Left colon (tissue), 2 donors: ENCODE measurements at places on chromosomes 16 and 17. TPM values are rescaled to one million over a fixed set of nuclear protein-coding genes. Genes with fewer than 3 reads are reported as not detected.

ABCA8 gene
- 15.6 TPM for total RNA-seq

IL17C gene
- total RNA-seq: not detected

CEMP1 gene
- total RNA-seq: 0.70 TPM

C16orf86 gene
- total RNA-seq: 0.92 TPM

ATMIN gene
- total RNA-seq: 34.4 TPM

ASIC2 gene
- total RNA-seq: 2.0 TPM

SULT1A4 gene
- total RNA-seq: 21.9 TPM

SMIM22 gene
- 580 TPM for total RNA-seq

CHD3 gene
- total RNA-seq: 51.3 TPM

CD300LG gene
- total RNA-seq: 0.27 TPM

CHST6 gene
- total RNA-seq: 4.0 TPM

ACSM3 gene
- total RNA-seq: 40.9 TPM

SLFN12L gene
- total RNA-seq: 1.3 TPM

SKAP1 gene
- total RNA-seq: 2.5 TPM

DHX58 gene
- total RNA-seq: 12.3 TPM

IRX6 gene
- 0.09 TPM for total RNA-seq

MYO15A gene
- total RNA-seq: 0.75 TPM

CDC6 gene
- 5.5 TPM for total RNA-seq

TMEM219 gene
- total RNA-seq: 187 TPM

HSPB9 gene
- total RNA-seq: not detected

NPIPA3 gene
- 2.5 TPM for total RNA-seq

PLLP gene
- total RNA-seq: 18.1 TPM

RGS11 gene
- total RNA-seq: 2.6 TPM

KRT25 gene
- total RNA-seq: not detected
